ENCODE measurements at places on chromosomes 3 and 15.

DNA sequence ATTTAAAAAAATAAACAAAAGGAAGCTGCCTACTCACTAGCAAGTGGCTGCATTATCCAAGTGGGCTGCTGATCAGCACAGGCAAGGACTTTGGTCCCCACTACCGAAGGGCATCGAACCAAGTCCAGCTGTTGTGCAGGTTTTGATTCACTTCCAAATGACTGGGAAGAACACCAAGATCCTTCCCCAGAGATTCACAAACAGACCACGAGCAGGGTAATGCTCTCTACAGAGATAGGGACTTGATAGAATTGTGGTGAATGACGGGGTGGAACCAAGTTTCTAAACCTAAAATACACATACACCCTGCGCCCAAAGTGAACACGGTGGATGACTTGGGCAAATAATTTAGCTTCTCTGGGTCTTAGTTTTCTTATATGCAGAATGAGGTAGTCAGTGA lies 203.7 kb upstream of the ICE2 start:
- no peak for DNase-seq

GRCh38 chr15:58355973-58356372 lies 75.8 kb upstream of the LIPC start:
- DNase-seq = no peak

GRCh38 chr15:66216806-66217205 lies 36.7 kb downstream of the MEGF11 start:
- no peak for DNase-seq

DNA sequence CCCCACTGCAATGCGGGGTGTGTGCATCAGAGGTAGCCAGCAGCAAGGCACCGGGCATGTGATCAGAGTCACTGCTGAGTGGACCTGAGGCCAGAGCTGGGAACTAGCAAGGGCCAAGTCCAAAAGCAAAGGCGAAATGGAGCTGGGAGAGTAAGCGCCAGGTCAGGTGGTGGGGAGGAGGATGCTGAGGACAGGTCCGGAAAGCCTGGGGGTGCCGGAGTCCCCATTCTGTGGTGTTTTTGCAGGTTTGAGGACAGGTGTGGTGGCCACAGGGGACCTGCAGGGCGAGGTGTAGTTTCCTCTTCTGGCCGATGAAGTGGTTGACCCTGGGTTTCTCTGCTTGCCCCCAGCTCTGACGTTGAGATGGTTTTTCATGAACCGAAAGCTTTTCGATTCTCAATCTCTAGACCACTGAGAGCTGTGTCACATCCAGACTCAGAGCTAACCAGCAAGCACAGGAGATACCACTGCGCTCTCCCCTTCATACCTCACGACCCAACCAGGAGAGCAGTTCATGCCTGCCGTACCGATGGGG lies 35.0 kb upstream of the HES1 start:
- no peak for DNase-seq

- DNase-seq = no peak
Observed at GRCh38 chr15:51721199-51721960, 16.1 kb downstream of the LYSMD2 start.

DNA sequence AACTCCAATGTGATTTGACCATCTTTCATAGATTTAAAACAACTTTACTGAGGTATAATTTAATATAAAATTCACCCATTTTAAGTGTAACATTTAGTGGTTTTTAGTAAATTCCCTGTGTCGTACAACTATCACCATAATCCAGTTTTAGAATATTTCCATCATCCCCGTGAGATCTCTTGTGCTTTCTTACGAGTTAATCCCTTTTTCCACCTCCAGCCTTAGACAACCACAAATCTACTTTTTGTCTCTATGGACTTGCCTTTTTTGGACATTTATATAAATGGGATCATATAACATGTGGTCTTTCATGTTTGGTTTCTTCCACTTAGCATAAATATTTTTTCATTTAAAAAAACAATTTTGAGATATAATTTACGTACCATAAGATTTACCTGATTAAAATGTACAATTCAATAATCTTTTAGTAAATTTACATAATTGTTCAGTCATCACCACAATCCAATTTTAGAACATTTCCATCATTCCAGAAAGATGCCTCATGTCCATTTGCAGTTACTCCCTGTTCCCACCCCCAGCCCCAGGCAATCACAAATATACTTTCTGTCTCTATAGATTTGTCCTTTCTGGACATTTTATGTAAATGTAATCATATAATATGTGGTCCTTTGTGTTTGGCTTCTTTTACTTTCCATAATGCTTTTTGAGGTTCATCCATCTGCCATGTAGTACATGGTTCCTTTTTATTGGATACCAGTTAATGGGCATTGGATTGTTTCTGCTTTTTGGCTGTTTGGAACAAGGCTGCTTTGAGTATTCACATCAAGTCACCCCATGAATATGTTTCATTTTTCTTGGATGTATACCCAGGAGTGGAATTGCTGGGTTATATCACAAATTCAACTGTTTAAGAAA lies 3.1 kb downstream of the OXSR1 start:
- DNase-seq = no peak

DNA sequence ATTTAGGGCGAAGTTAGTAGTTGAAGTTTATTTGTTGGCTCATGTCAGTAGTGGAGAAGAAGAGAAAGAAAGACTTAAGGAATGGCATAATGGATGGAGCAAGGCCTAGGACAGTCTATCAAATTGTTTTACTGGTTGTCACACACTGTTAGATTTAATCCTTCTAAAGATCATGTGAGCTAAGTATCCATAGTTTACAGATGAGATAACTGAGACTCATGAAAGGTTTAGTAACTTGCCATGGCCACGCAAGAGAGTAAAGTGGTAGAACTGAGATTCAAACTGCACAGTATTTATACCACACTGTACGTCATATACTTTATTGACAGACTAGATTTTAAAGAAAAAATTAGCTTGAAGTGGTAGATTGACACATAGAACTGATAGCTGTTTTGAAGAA lies 11.4 kb downstream of the SPRED1 start:
- no peak for DNase-seq

DNA sequence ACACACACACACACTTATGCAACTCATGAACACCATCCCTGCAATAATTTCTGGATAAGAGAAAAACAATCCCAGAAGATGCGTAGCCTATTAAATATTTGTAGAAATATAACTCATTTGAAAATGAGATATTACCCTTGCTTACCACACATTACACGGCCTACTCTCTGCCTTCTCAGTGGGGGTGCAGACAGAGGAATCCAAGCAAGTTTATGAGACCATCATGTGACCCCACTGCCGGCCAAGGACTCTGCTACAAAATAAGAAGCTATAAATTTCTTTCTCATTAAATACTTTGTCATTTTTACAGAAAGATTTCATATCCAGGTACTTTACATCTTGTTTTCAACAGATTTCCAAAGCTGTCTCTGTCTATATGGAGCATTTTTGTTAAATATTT lies 286.3 kb downstream of the ZNF385D start:
- DNase-seq = no peak

DNA sequence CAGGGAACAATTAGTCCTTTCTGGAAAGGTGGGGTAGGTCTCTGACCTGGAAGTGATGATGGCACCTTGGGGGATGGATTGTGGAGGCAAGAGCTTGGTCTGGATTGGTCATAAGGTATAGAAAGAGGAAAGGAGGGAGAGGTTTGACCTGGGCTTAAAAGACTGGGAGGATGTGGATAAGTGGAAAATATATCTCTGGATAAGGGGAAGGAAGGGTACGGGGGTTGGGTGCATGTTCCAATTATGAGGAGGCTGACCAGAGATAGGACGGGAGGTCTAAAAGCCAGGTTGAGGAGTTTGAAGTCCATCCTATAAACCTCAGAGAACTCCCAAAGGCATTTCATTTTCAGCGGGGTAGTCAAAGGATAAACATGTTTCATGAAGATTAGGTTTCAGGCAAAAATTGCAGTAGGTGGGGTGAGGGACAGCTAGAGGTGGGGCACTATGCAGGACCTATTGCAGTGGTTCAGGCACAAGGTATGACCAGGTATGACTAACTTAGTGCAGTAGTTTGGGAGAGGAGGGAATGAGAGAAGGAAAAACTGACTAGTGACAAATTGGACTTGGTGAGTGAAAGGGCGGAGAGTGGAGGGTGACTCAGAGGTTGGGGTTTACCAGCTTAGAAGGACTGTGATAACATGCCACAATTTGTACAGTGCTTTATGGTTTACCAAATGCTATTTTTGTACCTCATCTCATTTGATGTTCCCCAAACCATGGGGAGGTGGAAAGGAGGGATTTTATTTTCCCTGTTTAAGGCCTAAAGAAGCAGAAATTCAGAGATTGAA lies 10.7 kb downstream of the PDE8A start:
- DNase-seq = no peak

GRCh38 chr3:196232882-196233251 lies 16.5 kb downstream of the SLC51A start:
- DNase-seq = no peak

DNA sequence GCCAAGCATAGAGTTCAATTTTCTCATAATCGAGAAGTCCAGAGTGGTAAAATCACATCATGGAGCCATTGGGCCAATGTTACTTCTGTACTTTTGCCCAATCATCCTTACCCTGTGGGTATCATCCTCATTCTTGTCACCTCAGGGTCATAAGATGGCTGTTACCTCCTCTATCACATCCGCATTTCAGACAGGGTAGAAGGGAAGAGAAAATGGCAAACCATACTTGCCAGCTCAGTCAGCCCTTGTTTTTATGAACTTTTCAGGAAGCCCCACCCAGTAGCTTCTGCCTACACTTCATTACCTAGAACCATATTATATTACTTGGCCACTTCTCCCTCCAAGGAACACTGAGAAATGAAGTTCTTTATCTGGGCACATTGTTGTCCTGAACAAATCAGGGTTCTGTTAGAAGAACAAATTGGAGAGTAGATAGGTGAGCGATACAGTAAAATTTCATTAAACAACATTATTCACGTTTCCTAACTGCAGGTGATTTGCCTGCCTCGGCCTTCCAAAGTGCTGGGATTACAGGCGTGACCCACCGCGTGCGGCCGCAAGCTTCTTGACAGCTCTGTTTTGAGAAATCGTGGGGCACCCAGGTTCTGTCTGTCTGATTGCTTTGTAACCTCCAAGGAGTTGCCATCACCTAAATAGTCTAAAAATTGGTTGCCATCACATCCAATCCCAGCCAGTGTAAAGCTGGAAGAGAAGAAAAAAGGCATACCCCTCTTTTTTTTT lies 34.5 kb upstream of the RPN1 start:
- DNase-seq = no peak

DNA sequence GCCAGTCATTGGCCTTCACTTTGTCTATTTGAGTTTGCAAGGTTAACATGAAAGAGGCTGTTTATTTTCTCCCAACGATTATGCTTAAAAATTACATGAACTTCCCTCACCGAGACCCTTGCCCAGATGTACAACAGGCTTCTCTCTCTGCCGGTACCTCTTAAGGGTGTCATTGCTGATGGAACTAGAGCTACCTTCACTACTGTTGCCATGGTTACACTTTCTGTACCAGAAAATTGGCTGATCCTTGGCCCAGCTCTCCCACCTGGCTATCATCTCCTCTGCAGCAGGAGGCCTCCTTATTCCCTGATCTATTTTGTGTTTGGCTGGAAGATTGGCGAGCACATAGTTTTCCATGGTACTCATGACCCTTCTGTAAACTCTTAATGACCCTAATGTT lies 24.0 kb upstream of the LIPC start:
- no peak for DNase-seq

Data from DMS153 (cell line).